Foreskin fibroblast (primary cell): ENCODE measurements at places on chromosomes 5 and 9.

GRCh38 chr9:81682797-81683196, 6.5 kb downstream of the TLE1 start:
- no peak for DNase-seq

DNA sequence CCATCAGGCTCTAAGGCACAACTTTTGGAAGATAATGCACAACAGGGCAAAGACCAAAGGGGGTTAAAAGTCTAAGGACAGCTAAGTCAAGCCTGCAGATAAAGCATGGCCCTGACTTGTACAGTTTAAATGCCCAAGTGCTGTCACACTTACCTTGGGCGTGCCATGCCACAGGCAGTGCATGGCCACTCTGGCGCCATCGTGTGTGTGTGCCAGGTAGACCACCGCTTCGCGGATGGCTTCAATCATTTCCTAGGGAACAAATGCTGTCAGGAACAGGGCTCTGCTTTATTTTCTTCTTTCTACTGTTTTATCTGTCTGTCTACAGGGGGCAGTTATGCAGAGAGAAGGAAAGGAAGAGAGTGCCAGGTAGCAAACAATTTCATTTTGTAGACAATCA, 19.3 kb downstream of the PUM3 start:
- no peak for DNase-seq

DNA sequence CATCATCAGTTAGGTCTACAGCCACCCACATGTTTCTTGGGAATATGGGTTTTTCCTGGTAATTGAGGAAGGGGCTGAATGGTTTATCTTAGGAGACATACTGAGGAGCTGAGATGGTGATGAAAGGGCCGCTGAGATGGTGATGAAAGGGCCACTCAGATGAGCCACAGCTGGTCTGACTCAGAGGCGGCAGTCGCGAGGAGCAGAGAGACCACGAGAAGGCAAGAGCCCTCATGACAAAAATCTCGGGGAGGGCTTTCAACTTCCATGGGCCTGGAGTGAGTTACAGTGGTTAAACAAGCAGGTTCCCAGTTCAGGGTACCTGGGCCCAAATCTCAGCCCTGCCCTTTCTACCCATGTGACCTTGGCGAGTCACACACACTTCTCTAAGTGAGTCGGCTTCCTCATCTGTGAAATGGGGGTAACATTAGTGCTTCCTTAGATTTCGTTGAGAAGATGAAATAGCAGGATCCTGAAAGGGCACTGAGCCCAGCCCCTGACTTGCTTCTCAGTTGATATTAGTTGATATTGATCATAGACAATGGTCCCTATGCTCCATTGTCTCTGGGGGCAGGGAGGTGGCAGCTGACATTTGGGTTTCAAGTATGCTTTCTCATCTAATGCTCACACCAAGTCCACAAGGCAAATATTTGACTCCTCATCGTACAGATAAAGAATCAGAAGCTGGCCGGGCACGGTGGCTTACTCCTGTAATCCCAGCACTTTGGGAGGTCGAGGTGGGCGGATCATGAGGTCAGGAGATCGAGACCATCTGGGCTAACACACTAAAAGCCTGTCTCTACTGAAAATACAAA, 169.5 kb downstream of the RGS3 start:
- DNase-seq, result peak; percentile 80

GRCh38 chr5:73792687-73793320, 166.8 kb downstream of the ARHGEF28 start:
- peak; percentile 67 for DNase-seq

GRCh38 chr5:19497229-19497815, 490.7 kb downstream of the CDH18 start:
- DNase-seq, result no peak

DNA sequence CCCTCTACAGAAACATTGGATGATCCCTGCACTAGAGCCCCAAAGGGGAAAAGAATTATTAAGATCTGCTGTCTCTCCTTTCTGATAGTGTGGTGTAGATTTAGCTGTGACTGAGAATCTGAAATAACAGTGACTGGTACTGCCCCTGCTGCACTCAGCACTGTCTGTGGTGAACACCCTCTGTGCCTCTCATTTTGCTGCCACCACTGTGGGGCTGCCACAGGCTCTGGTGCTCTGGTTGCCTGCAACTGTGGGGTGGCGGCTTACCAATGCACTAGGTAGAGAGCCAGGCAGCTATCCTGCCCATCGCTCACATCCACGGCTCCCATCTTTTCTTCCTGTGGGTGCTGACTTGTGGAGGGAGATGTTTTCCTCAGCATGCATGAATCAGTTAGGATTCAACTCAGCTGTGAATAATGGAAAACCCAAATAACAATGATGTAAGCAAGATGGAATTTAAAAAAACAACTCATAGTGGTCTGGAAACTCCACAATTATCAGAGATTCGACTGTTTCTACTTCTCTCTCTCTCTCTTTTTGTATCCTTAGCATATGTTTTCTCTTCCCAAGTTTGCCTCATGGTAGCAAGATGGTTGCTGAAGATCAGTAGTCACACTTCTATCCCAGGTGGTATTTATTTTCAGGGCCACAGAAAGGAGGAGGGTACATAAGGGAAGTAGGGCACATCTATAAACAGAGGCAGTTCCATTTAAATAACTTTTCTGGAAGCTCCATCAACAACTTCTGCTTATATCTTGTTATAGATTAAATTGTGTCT, 99.8 kb upstream of the DAP start:
- DNase-seq, result peak; percentile 44

DNA sequence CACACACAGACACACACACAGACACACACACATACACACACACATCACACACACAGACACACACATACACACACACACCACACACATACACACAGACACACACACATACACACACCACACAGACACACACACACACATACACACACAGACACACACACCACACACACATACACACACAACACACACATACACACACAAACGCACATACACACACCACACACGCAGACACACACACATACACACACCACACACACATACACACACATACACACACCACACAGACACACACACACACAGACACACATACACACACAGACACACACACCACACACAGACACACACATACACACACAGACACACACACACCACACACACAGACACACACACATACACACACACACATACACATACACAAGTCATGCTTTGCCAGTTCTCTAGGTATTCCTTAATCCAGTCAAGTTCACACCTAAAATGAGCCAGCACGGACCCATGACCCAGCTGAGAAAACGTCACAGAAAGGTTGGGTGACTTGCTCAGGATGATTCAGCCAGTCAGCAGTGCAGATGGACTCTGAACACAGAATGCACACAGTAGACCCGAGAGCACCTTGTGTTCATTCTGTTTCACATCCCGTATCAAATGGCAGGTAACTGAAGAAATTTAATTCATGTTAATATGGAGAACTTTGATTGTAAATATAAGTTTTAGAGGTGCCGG, 746.4 kb downstream of the MTRR start:
- no peak for DNase-seq

DNA sequence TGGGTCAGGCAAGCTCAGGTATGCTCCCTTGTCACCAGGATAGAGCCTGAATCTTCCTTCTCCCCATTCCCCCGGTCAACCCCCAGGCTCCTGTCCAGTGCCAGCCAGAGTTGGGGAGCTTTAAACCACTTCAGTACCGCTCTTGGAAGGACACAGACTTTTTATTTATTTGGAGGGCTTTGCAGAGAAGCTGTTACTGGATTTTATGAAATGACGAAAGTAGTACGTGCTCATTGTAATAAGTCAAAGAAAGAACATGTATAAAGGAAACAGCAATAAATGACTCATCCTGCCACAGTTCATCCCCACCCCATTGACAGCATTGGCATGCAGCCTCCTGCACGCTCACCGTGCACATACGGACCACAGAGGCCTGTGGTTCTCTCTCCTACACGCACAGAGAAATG, 230.3 kb downstream of the AUH start:
- peak; percentile 98 for DNase-seq

DNA sequence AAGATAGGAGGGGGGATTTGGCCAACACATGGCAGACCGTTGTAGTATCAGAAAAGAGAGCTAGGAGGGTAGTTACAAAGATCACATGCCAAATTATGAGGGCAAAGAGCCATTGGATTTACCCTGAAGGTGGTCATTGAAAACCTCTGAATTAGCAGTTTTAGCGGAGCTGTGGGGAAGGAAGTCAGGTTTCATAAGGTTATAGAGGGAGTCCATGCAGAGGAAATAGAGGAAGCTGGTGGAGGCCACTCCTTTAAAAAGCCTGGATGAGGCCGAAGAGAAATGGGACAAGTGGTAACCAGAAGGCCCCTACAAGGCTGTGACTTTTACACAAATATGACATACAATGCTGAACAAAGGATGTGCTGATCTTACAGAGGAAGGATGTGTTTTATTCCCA, 13.2 kb downstream of the DOCK8 start:
- no peak for DNase-seq

DNA sequence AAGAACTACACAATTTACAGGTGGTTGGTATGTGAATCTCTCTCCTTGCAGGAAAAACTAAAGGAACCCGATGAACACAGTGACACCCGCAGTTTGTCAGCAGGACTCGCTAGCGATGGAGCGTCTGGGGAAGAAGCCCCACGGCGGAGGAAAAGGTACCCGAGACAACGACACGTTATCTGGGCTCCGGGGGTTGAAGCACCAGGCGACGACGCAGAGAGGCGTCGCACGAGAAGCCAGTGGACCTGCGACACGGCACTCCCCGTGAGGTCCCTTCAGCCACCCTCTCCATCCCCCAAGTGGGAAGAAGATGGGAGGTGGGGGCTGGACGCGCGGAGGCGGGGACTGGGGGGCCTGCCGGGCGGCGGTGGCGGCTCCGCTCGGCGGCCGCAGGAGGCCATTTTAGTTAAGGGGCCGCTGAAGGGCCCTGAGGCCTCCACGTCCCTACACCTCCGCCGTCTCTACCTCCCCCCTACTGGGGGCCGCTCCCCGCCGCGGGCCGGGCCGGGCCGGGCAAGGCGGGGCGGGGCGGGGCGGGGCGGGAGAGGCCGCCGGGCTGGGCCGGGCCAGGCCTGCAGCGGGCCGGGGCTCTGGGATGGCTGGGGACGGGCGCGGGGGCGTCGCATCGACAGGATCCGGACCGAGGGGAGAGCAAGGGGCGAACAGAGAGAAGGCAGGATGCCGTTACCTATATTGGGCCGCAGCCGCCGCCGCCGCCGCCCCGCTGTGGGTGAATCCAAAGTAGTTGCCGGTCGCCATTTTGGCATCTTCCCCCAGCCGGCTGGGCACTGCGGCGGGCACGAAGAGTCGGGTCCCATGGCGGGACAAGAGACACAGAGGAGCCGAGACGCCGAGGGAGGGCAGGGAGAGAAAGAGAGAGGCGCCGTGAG, 754 bp downstream of the ZFR start:
- peak; percentile 67 for DNase-seq

GRCh38 chr9:113785334-113785733, 90.8 kb upstream of the ZNF618 start:
- no peak for DNase-seq

DNA sequence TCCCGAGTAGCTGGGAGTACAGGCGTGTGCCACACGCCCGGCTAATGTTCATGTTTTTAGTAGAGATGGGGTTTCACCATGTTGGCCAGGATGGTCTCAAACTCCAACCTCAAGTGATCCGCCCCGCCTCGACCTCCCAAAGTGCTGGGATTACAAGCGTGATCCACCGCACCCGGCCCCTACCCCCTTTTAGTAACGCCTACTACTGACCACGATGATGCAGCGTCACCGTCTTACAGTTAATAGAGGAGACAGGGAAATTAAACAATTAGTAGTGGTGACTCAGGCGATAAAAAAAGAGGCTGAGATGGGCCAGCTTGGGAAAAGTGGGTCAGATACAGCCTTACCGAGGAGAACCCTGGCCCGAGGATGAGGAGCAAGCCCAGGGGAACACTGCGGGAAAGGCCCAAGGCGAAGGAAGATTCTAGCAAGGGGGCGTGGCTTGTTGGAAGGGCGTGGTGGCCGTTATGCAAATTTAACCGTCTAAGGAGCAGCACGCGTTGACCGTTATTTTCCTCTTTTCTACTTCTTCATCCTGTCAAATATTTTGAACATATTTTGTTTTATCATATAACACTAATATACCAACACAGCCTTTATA, 1.6 kb upstream of the SETX start:
- DNase-seq, result no peak

- DNase-seq, result no peak
These were observed 14.4 kb downstream of the RALGDS start for GRCh38 chr9:133106511-133107244.

- DNase-seq, result no peak
These were observed 26.9 kb downstream of the ROR2 start for GRCh38 chr9:91923145-91923544.
